Activated T-helper 17 cell treated with anti-CD3 and anti-CD28 coated beads, Interleukin-2, amount 50 U/mL, for 72 hours (primary cell): ENCODE measurements at places on chromosomes 4 and X. TPM values are rescaled to one million over a fixed set of nuclear protein-coding genes. Genes with fewer than 3 reads are reported as not detected.

The CXCL8 gene
- 14.5 TPM for total RNA-seq

DNA sequence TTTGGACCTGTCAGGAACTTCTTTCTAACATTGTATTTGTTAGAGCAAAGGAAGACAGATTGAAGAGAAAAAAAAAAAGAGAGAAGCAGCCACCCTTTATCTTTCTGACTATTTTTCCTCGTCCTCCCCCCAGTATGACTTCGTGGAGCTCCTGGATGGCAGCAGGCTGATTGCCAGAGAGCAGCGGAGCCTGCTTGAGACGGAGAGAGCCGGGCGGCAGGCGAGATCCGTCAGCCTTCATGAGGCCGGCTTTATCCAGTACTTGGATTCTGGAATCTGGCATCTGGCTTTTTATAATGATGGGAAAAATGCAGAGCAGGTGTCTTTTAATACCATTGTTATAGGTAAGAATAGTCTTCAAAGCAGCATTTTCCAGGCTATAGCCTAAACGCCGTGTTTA is 237.7 kb downstream of the DCTD start:
- no peak for ATAC-seq

GRCh38 chr4:176902710-176903323 is 110.1 kb upstream of the VEGFC start:
- ATAC-seq: peak; percentile 84

- ATAC-seq: peak; percentile 42
Measured at GRCh38 chrX:66042307-66043077, 2.6 kb upstream of the VSIG4 start.

DNA sequence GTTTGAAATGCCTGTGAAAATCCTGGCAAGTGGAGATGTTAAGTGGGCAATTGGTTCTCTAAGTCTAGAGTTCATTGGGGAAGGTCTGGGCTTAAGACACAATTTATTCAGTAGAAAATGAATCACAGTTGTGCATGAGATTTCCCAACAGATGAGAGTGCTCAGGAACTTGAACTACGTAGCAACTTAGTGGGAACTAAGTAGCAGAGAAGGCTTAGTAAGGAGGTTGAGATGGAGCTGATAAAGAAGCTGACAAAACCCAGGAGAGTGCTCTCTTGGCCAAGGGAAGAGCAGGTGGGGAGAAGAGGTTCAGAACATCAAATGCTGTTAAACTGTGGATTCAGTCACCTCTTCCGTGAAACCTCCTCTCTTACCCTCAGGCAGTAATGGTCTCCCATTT is 33.0 kb downstream of the AFF1 start:
- ATAC-seq: no peak

DNA sequence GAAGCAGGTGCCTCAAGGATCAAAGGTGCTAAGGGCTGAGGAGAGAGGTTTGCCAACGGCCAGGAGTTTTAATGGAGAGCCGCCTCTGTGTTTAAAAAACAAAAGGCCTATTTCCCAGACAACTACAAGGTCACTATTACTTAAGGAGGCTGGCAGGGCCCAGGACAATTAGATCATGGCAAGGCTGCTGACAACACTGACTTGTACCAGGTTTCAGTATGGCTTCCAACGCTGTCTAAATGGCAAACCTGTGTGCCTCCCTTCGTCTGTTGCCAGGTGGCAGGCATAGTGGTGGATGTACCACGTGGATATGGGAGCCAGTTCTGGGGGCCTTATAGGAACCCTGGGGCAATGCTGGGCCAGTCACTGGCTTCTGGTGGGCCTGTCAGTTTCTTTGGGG is 41.0 kb downstream of the NSG1 start:
- no peak for ATAC-seq

GRCh38 chrX:86149119-86149518 is 868 bp downstream of the DACH2 start:
- ATAC-seq: no peak

- no peak for ATAC-seq
Measured at GRCh38 chrX:74249963-74250362, 54.0 kb upstream of the ZCCHC13 start.

GRCh38 chrX:47743504-47743903 is 84.5 kb upstream of the UXT start:
- ATAC-seq: no peak

GRCh38 chr4:63777601-63778000 is 631.6 kb downstream of the TECRL start:
- ATAC-seq: no peak

DNA sequence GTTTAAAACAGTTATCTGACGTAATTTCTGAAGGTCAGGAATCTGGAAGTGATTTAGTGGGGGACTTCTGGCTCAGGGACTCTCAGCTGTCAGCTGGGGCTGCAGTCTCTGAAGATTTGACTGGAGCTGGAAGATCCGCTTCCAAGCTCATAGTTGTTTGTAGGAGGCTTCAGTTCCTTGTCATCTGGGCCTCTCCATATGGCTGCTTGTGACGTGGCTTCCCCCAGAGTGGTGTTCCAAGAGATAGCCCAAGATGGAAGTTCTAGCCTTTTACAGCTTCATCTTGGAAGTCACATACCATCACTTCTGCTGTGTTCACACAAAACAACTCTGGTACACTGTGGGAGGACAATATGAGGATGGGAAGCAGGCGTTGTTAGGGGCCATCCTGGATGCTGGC is 2.1 kb downstream of the MPC1L start:
- no peak for ATAC-seq

DNA sequence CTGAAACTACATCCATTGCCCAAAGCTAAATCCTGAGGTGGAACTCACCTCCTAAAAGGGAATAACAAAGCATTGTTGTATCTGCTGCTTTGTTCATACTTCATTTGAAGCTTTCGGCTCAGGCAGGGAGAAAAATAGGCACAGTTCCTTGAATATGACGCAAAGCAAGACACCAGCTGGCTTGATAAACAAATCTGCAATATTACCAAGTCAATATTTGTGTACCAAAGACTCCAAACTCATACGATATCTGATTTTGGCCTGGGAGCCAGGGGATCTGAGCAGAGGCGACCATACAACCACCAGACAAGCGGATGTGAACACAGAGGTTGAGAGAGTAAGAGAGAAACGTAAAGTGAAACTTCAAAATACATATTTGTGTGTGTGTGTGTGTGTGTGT is 34.8 kb upstream of the RAP1GDS1 start:
- ATAC-seq: no peak

DNA sequence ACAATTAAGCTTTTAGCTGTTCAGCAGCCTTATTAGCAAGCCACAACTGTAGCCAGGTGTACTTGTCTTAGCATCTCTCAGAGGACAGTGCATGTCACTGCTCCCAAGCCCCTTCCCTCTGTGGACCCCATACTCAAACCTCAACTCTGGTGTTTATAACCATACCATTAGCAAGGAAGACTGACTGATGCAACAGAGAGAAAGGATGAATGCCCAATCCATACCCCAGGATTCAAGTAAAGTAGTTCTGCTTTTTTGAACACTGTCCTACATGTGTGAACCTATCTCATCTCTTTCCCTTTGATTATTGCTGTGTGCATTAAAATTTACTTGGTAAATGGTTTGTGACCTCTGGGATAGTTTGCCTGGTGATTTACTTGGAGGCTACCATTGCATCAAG is 22.8 kb upstream of the CYBB start:
- no peak for ATAC-seq

DNA sequence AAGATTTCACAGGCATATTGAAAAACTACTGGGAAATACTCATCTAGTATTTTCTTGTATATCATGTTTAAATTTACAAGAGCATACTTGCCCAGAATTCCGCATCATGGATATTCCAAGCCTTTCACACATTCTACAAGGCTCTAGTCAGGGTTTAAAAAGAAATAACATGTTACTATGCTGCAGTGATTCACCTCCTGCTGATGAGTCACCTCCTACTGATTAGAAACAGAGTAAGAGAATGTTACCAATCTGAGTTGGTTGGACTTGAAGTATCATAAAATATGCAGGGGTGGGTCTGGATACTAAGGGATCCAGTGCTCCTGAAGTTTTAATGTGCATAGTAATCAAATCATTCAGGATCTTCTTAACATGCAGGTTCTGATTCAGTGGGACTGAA is 192.0 kb upstream of the ANK2 start:
- no peak for ATAC-seq

DNA sequence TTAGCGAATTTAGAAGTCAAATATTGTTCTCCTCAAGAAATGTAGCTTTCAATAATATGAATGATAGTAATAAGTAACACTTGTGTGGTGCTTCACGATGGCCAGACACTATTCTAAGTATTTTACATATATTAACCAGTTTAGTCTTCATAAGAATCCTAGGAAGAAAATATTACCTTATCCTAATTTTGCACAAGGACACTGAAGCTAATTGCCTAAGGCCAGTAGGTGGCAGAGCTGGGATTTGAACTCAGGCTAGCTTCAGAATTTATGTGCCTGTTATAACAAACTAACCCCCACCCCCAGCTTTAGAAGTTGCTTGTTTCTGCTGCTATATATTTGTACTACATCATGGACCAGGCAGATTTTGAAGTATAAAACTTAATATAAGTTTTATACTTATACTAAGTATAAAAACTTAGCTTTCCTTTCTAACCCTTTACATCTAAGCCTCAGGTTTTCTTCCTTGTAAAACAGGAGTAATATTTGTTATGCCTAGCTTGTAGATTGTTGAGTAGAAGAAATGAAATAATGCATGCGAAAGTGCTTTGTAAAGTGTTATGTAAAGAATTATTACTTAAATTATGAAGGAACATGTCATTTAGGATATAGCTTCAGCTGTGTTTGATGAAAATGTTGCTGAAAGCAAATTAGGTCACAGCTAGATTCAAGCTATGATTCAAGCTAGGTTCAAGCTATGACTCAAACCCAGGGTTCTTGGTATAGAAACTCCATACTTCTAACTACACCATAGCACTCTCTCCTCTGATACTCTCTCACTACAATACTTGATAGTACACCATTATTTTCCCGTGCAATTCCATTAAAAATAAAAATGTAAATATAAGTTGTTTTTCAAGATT is 4.2 kb upstream of the CDS1 start:
- ATAC-seq: peak; percentile 58

DNA sequence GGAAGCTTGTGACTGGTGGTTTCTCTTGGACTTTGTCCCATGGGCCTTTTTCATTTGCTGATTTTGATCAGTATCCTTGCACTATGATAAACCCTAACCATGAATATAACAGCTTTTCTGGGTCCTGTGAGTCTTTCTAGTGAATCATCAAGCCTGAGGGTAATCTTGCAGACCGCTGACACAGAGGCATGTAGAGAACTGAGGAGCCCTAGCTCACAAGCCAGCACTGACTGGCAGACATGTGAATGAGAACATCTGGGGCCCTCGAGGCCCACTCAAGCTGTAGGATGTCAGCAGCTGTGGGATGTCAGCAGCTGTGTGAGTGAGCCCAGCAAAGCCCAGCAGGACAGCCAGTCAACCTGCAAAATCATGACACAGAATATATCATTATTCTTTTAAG is 36.7 kb downstream of the HMGB3 start:
- ATAC-seq: no peak
